ENCODE measurements at places on chromosomes 5 and 9. TPM values are rescaled to one million over a fixed set of nuclear protein-coding genes. Genes with fewer than 3 reads are reported as not detected.
A peak's percentile ranks its signal among the peaks of the same experiment; 100 is the strongest.

DNA sequence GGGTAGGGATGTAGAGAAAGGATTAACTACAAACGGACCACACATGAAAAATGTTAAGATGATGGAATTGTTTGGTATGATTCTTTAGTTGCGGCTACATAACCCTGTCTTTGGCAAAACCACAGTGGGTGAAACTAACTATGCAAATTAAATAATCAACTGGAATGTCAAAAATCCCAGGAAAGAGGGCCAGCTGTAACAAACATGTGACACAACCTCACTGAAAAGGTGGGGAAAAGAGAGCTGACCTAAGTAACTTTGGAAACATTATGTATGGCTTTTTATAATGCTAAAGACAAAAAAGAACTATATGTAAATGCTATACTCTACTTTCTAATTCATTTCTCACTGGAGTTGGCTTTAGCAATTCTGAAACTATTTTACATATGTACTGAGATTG is 252.0 kb downstream of the MRPS30 start:
- no peak for DNase-seq

DNA sequence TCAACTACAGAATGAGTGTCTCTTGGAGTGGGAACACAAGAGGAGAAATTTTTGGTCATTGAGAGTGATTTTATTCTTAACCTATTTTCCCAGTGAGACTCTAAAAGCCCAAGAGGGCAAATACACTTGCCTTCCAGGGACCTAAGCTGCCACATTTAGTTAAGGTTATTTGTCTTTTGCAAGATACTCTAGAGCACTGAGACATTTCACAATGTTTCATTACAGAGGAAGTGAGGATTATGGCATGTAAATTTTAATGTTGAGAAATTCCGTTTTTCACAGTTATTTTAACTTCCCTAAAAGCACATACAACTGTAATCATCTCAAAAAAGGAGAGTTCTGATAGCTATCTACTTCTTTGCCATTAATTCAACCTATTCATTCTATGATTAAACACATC is 38.7 kb upstream of the RAB3C start:
- no peak for DNase-seq

GRCh38 chr9:34990908-34991606 is 1.5 kb downstream of the DNAJB5 start:
- peak; percentile 81 for DNase-seq

- DNase-seq: no peak
Measured at GRCh38 chr9:86405926-86406325, 51.7 kb upstream of the TUT7 start.

GRCh38 chr5:96743805-96744204 is 63.9 kb downstream of the ERAP1 start:
- DNase-seq: no peak

- DNase-seq: no peak
Measured at GRCh38 chr9:77453825-77454647, 194.1 kb downstream of the GNA14 start.

GRCh38 chr9:90847971-90848370 is 46.4 kb downstream of the SYK start:
- DNase-seq: no peak

- DNase-seq: no peak
Measured at GRCh38 chr5:146327257-146327870, 11.3 kb upstream of the POU4F3 start.

DNA sequence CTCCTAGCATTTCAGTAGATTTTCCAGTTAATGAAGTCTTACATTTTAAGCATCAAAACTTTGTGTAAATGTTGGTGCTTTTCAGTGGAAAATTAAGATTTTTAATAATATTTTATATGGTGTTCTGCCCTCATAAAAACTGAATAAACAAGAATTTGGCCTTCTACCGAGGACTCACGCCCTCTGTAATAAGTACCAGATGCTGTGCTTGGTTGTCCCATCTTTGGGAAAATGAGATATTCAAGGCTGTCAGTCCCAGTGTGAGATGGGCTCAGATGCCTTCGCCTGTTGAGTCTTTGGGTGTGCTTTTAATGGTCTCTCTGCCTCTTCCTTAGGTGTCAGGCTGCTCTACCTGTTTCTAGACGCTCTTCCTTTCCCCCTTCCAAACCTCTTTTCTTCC is 28.7 kb downstream of the GALNT12 start:
- no peak for DNase-seq

DNA sequence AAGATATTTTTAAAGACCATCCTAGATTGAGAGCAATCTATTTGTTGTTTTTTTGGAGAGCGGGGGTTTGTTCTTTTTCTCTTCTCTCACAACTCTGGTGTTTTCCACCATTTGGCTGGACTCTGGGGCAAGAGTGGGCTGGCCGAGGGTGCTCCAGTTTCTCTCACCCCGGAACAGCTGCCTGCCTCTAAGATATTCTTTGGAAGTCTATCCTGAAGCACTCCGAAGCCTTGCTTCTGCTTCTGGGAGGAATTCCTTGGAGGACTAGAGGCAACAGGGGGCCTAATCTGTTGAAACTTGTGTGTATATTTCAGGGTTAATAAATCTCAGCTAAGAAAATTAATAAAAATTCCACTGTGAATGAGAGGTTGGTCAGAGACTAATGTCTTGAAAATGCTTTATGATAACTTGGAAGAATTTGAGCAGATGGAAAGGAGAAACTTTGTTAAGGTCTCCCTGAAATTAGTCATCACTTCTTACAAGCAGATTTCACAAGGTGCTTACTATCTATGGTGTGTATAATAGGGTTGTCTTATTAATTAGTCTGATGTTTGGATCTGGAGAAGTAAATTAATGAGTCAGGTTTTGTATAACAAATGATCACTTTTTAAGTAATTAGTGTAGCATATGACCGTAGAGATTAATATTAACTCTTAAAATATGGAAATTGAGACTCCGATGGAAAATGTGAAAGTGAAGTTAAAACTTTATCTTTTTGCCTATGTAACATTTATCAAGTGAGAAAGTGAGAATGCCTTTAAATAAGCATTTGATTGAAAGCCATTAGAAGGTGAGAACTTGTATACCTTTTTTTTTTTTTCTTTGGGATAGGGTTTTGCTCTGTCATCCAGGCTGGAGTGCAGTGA is 4.0 kb downstream of the MAN2A1 start:
- no peak for DNase-seq

DNA sequence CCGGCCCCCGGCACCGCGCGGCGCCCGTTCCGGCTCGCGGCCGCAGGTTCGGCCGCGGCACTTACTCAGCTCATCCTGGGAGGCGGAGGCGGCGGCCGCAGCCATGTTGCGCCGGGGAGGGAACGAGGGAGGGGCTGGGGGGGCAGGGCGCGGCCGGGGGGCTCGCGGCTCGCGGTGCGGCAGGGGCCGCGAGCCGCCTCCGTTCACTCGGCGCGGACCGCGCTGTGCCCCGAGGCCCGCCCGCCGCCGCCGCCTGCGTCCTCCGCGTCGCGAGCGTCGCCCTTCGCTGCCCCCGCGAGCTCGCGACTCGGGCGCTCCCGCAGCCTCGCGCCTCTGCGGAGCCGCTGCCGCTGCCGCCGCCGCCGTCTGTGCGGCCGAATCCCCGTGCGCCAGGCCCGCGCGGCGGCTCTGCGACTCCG is 735 bp downstream of the ECPAS start:
- DNase-seq: no peak

- DNase-seq: no peak
Measured at GRCh38 chr9:122819326-122819725, 9.1 kb downstream of the PDCL start.

- peak; percentile 77 for DNase-seq
Measured at GRCh38 chr9:77848897-77849296, 182.7 kb downstream of the GNAQ start.

DNA sequence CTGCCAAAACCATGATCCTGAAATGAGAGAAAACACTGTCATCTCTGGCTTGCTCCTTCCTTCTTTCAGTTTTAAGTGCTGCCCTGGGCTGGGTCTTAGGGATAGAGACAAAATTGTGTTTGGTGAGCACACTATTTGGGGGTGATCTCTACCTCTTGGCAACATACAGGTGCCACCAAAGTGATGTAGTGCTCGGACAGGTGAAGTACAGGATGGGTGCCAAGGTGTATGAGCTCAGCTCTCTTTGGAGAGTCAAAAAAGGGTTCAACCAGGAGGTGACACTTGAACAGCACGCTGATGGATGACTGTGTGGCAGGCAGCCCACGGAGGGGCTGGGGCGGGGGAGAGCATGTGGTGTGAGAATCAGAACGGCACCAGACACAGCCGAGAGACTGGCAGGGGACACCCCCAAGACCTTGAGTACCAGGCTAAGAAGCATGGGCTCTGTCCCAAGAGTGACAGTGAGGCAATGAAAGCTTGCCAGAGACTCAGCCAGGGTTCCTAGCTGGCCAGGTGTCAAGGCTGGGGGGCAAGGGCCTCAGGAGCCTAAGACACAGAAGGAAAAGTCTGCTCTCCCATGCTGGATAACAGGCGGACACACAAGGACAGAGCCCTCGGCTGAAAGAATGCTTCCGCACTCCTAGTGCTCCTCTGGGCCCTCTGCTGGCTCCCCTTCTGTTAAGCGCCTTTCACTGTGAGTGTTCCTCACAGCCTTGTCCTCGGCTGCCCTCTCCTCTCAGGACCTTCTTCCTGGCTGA is 2.5 kb downstream of the NHP2 start:
- DNase-seq: no peak

DNA sequence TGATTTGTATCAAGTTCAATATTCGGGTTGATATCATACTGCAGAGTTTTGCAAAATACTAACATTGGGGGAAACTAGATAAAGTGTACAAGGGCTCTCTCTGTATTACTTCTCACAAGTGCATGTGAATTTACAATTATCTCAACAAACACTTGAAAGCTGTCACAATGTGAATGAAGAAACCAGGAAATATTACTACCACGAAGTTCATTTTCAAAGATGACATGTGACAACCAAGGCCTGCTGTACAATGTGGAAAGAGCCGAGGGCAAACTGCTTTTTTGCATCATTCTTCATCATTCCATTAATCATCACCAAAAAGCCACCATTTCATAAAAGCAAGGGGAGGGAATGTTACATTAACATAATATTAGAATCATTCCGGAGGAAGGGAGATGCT is 310.0 kb downstream of the GLIS3 start:
- no peak for DNase-seq

GRCh38 chr5:33272288-33272687 is 168.5 kb upstream of the TARS1 start:
- DNase-seq: no peak

DNA sequence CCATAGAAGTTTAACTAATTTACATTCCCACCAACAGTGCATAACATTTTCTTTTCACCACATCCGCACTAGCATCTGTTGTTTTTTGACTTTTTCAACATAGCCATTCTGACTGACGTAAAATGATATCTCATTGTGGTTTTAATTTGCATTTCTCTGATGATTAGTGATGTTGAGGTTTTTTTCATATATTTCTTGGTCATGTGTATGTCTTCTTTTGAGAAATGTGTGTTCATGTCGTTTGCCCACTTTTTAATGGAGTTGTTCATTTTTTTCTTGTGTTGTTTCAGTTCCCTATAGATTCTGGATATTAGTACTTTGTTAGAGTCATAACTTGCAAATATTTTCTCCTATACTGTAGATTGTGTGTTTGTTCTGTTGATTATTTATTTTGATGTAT is 163.4 kb downstream of the FER start:
- no peak for DNase-seq

GRCh38 chr9:132669319-132669697 is 475 bp downstream of the DDX31 start:
- DNase-seq: no peak

- DNase-seq: peak; percentile 43
Measured at GRCh38 chr5:126002222-126002897, 420.8 kb upstream of the GRAMD2B start.

- no peak for DNase-seq
Measured at GRCh38 chr9:125690679-125691078, 16.3 kb downstream of the MAPKAP1 start.

- DNase-seq: no peak
Measured at GRCh38 chr9:126144196-126144595, 182.4 kb upstream of the MVB12B start.

FRRS1L gene
- total RNA-seq: not detected

GZMA gene
- total RNA-seq: 1.4 TPM

CAVIN4 gene
- total RNA-seq: 81.5 TPM

ARL15 gene
- 5.8 TPM for total RNA-seq

EQTN gene
- total RNA-seq: not detected

PKD2L2 gene
- total RNA-seq: 1.7 TPM

FOXD4 gene
- 0.20 TPM for total RNA-seq

GLDC gene
- 0.30 TPM for total RNA-seq

ST8SIA4 gene
- 0.77 TPM for total RNA-seq

PCDHA1 gene
- not detected for total RNA-seq

CLK4 gene
- total RNA-seq: 16.7 TPM

CNTLN gene
- total RNA-seq: 1.8 TPM

ZNF483 gene
- total RNA-seq: 0.17 TPM

ADRB2 gene
- 4.8 TPM for total RNA-seq

KCNV2 gene
- total RNA-seq: not detected

FCHO2 gene
- total RNA-seq: 19.9 TPM

PCAT7 gene
- total RNA-seq: 0.42 TPM

GARIN3 gene
- total RNA-seq: not detected

Measured in psoas muscle (tissue), 8 donors.